CD8-positive, alpha-beta memory T cell (primary cell): ENCODE measurements at places on chromosomes 7 and 10. TPM values are rescaled to one million over a fixed set of nuclear protein-coding genes. Genes with fewer than 3 reads are reported as not detected.

LRRC18 gene
- total RNA-seq = not detected

SFRP5 gene
- total RNA-seq = not detected

LBX1 gene
- total RNA-seq = not detected

DNA sequence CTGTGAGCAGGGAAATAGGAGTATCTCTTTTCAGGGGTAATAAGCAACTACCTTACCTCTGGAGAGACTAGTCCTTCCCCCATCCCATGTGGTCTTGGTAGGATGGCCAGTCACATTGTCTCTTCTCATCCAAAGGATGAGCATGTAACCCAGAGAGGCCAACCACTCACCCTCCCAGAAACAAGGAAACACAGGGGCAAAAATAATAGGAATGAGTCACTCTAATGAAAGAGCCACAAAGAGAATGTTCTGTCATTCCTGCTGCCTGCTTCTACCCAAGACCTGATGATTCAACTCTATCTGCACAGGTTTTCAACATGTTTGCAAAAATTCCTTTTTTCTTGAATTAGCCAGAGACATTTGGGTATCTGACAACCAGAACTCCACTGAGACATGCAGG, 99.3 kb upstream of the NFE2L3 start:
- DNase-seq = no peak
- H3K36me3 ChIP-seq = no peaks in the 10 kb centered on the region

DNA sequence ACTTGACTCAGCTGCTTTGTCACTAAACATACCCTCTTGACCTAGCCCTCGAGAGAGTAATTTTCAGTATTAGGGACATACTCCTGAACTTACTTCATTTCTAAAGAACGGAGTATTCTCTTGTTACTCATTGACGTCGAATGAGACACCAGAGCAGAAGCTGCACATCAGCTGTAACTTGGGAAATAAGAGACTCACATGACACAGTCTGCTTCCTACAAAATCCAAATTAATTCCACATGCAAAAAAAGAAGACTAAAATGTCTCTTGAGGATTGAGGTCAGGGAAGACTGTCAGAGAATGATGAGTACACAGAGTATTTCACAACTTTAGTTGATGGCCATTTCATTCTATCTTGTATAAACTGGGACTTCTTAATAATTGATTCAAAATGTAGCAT, 114.7 kb upstream of the EGFR start:
- H3K27ac ChIP-seq = no peak overlapping the region
- DNase-seq = no peak
- no peaks in the 10 kb centered on the region for H3K27me3 ChIP-seq
- no peak overlapping the region for H3K4me3 ChIP-seq
- no peaks in the 10 kb centered on the region for H3K36me3 ChIP-seq

DNA sequence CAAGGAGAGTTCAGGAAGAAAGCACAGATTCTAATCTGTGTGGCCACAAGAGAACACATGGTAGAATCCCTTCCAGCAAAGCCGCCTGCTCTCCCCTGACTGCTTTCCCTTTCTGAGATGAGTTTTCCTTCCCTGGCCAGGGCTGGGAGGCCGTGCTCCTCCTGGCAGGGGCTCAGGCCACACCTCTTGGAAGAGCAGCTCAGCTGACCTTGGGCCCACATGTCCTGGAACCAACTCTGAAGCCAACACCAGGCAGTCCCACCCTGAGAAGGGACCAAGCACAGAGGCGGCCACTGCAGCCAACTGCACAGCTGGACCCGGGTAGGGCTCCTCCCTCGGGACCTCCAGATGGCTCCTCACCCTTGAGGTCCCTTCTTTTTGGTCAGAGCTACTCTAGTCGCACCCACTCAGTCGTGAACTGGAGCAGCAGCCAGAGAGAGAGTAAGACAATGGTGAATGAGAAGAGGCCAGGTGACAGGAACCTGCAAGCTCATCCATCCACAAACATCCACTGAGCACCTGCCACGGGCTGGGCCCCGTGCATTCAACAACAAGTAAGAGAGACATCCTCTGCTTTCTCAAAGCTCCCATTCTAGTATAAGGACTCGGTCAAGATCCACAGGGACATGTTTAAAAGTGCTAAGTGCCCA, 40.3 kb downstream of the FAM53B start:
- no peaks in the 10 kb centered on the region for H3K27me3 ChIP-seq
- H3K4me1 ChIP-seq = peaks cover 99% of the 10 kb centered on the region
- no peak overlapping the region for H3K27ac ChIP-seq
- peaks cover 4% of the 10 kb centered on the region for H3K36me3 ChIP-seq
- H3K4me3 ChIP-seq = no peak overlapping the region

DNA sequence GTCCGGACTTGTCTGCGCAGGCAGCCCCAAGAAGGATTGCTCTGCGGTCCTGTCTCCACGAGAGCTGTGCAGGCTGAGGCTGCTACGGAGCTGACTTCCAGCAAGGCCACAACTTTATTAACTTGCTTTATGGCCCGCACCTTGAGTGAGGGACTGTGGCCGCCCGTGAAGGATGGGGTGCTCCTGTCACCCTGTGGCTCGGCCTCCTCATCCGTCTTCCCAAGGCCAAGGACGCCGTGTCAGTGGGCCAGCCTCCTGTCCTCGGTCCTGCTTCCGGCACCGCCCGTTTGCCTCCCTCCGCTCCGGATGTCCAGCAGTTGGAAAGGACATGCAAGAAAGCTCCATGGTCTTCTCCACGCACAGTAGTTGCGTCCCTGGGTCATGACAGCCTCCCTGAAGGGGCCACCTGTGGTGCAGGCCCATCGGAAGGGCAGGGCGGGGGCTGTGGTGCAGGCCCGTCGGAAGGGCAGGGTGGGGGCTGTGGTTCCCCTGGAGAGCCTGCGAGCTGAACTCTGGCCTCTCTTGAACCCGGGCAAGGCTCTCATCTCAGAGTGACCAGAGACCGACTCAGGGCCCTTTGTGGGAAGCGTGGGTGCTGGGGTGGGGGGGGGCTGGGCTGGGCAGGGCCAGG, 87.1 kb downstream of the NKX6-2 start:
- H3K36me3 ChIP-seq = no peaks in the 10 kb centered on the region
- no peaks in the 10 kb centered on the region for H3K27me3 ChIP-seq
- no peak overlapping the region for H3K27ac ChIP-seq
- no peak overlapping the region for H3K4me3 ChIP-seq
- DNase-seq = peak; percentile 39
- no peaks in the 10 kb centered on the region for H3K4me1 ChIP-seq

PTF1A gene
- not detected for total RNA-seq

NKX6-2 gene
- total RNA-seq = not detected

DNA sequence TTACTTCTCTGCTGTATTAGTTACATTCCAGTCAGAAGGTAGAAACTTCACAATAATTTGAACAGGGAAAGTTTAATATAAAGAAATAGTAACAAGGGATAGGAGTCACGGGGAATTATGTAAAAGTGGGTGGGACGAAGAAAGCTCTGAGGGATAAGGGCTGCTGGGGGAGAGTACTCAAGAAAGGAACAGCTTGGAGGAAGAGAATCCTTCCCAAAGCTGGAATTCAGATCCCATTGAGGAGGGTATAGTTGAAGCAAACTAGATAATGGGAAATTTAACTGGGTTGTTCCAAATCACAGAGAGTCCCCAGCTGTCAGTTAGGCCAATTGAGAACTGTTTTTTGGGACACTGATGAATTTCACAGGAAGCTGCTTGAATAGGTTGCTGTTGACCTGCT, 53.2 kb upstream of the MACC1 start:
- no peak for DNase-seq
- H3K4me1 ChIP-seq = no peaks in the 10 kb centered on the region
- H3K27me3 ChIP-seq = no peaks in the 10 kb centered on the region
- H3K4me3 ChIP-seq = no peak overlapping the region

NKX1-2 gene
- total RNA-seq = not detected

GRCh38 chr7:71574153-71574860, 442.4 kb downstream of the GALNT17 start:
- H3K36me3 ChIP-seq = no peaks in the 10 kb centered on the region
- no peaks in the 10 kb centered on the region for H3K4me1 ChIP-seq
- no peak overlapping the region for H3K4me3 ChIP-seq
- DNase-seq = no peak
- H3K27me3 ChIP-seq = no peaks in the 10 kb centered on the region
- H3K27ac ChIP-seq = no peak overlapping the region

DNA sequence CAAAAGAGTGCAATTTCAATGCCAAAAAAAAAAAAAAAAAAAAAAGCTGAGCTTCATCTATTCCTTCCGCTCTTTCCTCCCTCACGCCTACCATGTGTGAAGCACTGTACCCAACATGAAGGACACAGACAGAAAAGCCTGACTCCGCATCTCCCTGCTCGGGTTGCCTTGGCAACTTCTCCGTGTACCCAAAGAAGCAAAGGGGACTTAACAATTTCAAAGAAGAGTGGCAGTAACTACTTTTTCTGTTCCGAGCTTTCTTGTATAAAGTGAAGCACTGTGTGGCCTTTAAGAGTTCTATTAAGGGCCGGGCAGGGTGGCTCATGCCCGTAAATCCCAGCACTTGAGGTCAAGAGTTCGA, 177.7 kb downstream of the PRKCQ start:
- H3K4me3 ChIP-seq = no peak overlapping the region
- H3K27me3 ChIP-seq = no peaks in the 10 kb centered on the region
- H3K27ac ChIP-seq = no peak overlapping the region
- no peak for DNase-seq
- no peaks in the 10 kb centered on the region for H3K36me3 ChIP-seq

DNA sequence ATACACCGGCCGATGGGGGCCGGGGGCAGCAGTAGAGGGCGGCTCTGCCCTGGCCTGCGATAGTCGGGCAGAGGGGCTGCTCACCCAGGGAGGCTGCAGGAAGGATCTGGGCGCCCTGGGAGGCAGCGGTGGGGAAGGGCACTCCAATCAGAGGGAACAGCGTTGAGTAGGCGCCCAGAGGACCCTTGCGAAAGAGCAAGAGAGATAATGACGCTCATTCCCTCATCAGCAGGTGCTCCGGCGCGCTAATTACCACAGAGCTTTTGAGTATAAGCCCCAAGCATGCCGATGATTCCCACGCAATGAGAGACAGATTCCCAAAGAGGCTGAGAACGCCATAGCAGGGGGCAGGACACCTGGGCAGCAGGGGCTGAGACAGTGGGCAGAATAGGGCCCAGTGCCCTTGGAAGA, 215.3 kb downstream of the MAD1L1 start:
- no peaks in the 10 kb centered on the region for H3K27me3 ChIP-seq
- H3K36me3 ChIP-seq = no peaks in the 10 kb centered on the region
- H3K4me1 ChIP-seq = peaks cover 11% of the 10 kb centered on the region
- DNase-seq = no peak
- H3K27ac ChIP-seq = no peak overlapping the region

- no peak overlapping the region for H3K27ac ChIP-seq
- no peak for DNase-seq
- no peaks in the 10 kb centered on the region for H3K36me3 ChIP-seq
- H3K4me1 ChIP-seq = no peaks in the 10 kb centered on the region
- H3K27me3 ChIP-seq = no peaks in the 10 kb centered on the region
- H3K4me3 ChIP-seq = no peak overlapping the region
Measured at GRCh38 chr10:113540845-113541548, 11.9 kb upstream of the HABP2 start.
